ENCODE measurements at places on chromosomes 4 and X.
A peak's percentile ranks its signal among the peaks of the same experiment; 100 is the strongest.

DNA sequence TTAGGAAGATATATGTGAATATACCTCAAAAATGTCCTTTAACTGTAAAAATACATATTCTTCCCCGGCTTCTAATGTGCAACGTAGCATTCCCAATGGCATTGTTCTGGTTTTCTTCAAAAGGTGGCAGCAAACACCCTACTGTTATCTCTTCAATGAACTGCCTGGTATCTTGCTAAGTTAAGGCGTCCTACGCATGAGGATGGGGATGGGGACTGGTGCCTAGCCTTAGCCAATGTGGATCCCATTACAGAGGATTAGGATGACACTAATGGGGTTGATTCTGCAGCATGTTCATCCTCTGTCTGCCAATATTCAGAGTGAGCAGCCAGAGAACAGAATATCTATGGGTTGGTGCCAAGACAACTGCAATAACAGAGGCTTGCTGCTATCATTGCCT lies 334.9 kb upstream of the ADGRL3 start:
- DNase-seq = peak; percentile 3

- peak; percentile 40 for DNase-seq
Measured at GRCh38 chr4:10115271-10115796, 1.3 kb downstream of the WDR1 start.

DNA sequence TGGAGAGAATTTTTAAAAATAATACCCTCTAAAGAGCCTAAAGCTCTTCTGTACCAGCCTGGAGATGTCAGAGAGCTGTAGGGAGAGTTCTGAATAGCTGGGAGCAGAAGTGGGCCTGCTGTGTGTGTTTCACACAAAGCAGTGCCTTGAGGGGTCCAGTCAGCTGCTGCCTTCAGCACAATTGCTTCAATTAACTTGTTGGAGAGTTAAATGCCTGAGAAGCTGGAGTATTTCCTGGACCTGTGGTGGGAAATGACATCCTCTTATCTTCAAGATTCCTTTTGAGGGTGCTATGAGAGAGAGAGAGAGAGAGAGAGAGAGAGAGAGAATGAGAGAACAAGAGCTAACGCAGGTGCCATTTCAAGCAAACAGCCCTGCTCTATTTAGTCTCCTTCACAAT lies 96.2 kb upstream of the IL1RAPL2 start:
- DNase-seq = no peak

- no peak for DNase-seq
Measured at GRCh38 chr4:152780267-152780778, 569 bp downstream of the ARFIP1 start.

- DNase-seq = no peak
Measured at GRCh38 chrX:128425546-128425945, 373.3 kb upstream of the ACTRT1 start.

DNA sequence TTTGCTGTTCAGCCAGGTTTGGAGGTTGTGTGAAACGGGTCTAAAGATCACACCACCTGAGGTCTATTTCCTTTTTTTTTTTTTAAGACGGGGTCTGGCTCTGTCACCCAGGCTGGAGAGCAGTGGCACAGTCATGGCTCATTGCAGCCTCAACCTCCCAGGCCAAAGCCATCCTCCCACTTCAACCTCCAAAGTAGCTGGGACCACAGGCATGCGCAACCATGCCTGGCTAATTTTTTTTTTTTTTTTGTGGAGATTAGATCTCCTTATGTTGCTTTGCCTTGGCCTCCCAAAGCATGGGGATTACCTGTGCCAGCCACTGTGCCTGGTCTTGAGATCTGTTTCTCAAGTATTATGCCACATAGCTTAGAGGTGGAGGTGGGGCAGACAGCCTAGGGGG lies 49.2 kb upstream of the ELOVL6 start:
- DNase-seq = no peak

DNA sequence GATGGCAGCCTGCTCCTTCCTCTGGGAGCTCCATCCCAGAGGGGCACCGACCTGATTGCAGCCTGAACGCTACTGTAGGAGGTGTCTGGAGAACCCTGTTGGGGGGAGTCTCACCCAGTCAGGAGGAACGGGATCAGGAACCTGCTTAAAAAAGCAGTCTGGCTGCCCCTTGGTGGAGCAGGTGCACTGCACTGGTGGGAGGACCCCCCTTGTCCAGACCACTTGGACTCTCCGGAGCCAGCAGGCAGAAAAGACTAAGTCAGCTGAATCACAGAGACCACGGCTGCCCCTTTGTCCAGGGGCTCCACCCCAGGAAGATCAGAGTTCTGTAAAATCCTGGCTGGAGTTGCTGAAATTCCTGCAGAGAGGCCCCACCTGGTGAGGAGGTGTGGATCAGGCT lies 67.3 kb upstream of the MAGEB18 start:
- no peak for DNase-seq

DNA sequence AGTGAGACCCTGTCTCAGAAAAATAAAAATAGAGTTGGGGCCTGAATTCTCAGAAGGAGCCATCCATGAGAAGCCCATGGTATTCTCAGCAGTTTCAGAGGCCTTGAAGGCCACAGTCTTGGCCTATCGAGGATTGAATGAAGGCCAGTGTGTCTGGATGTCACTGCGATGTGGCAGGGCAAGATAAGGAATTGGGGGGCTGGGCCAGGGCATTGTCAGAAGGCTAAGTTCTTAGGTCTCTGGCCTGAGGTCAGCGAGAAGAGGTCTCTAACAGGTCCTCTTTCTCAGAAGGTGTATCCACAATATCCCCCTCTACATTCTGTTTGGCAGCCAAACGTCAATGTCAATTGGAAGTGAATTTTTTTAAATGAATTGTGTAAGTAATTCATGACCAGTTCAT lies 5.7 kb downstream of the ZNF275 start:
- no peak for DNase-seq

GRCh38 chr4:181650033-181650825 lies 593.0 kb upstream of the TENM3 start:
- no peak for DNase-seq

- DNase-seq = peak; percentile 78
Measured at GRCh38 chr4:36244257-36245082, at the start of gene ARAP2. Gene ARAP2, minus strand, starts transcription at chr4:36244514. Its CDS starts 15,028 bp downstream, at chr4:36229486.

GRCh38 chr4:121950212-121950679 lies 1.6 kb downstream of the TRPC3 start:
- no peak for DNase-seq

DNA sequence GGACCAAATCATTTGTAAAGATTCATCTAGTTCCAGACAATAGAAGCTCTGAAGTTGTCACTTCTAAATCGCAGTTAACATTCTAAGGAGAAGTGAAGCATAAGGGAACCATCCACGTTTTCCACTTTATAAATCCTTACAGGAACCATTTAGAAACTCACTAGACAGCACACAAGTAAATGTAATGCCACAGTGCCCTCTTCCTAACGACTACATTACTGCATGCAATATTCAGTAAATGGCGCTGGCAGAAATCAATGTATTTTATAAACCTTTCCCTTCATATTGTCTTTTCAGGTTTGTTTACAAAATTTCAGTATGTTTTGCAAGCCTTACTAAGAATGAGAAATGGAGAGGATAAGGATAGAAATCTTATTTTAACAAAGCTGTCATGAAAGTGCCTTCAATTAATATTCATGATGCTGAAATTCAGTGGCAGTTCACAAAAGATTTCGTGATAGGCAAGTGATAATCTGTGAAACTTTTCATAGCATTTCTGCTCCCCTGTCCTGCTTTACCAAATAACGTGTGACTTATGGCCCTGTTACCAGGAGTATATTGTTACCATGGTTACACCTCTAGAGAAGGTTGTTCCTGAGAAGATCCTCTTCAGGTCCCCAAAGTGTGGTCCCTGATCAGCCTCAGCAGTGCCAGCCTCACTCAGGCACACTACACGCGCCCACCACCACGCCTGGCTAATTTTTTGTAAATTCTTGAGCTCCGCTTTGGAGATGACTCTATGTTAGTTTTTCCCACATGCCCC lies 54.2 kb downstream of the TMA16 start:
- DNase-seq = peak; percentile 59

GRCh38 chrX:47831788-47832187 lies 4.9 kb upstream of the ZNF81 start:
- peak; percentile 61 for DNase-seq

DNA sequence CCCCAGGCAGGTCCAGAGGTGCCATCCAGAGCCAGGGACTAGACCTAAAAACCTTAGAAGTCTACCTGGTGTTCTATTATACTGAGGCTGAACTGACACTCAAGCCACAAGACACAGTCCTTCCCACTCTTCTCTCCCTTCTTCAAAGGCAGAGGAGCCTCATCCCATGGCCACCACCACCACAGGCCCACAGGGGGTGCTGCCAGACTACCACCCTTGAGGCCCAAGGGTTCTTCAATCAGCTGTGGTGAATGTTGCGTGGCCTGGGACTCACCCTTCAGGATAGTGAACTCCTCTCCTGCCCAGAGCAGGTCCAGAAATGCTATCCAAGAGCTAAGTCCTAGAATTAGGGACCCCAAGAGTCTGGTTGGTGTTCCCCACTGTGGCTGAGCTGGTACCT lies 17.5 kb upstream of the RFC1 start:
- DNase-seq = no peak

DNA sequence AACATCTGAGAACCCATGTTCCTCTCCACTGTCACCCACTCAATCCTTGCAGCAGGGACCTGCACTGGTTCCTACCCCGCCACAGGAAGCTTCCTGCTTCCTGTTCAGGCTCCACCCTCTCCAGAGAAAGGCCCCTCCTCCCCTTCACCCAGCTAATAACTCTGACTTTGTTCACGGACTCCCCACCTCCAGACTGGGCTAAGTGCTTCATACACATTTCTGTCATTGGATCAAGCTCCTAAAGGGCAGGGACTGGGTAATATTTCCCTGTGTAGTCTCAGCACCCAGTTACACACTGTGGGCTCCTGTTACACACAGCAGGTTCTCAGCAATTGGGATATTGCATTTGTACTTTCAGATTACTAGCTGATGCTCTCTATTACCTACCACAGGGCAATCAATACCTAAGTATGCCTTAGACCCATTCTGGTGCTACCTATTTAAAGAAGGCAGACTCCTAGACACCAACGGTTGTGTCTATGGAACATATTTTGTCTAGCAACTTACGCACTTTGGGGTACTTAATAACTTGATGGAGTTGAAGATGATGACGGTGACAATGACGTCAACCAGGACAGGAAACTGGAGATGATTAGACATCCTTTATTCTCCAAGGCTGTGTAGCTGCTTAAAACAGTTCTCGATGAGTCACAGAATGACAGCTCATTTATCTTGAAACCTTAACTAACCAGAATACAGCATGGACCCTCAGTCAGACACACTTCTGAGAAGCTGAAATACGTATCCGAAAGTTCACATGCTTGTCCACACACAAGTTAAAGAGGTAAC lies 58.1 kb downstream of the MAML3 start:
- peak; percentile 80 for DNase-seq

DNA sequence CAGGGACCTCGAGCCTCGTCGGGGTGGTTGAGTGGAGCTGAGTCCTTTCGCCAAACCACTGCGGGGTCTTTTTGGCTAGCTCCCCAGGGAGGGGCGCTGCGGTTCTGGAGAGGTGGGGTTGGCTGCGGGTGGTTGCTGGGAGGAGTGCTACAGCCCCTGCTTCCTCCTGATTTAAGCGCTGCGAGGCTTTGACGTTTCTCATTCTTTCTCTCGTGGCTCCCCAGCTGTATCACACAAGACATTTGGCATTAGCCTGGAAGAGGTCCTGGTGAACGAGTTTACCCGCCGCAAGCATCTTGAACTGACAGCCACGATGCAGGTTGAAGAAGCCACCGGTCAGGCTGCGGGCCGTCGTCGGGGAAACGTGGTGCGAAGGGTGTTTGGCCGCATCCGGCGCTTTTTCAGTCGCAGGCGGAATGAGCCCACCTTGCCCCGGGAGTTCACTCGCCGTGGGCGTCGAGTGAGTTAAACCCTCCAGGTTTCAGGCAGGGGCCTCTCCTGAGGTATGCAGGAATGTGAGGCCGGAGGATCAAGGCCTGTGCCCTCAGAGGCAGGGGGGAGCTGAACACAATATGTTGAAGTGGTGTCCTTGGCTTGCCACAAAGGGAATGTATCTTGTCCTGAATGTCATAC lies 25.5 kb downstream of the ARHGAP36 start:
- no peak for DNase-seq

GRCh38 chr4:40038977-40039376 lies 17.7 kb upstream of the N4BP2 start:
- no peak for DNase-seq

DNA sequence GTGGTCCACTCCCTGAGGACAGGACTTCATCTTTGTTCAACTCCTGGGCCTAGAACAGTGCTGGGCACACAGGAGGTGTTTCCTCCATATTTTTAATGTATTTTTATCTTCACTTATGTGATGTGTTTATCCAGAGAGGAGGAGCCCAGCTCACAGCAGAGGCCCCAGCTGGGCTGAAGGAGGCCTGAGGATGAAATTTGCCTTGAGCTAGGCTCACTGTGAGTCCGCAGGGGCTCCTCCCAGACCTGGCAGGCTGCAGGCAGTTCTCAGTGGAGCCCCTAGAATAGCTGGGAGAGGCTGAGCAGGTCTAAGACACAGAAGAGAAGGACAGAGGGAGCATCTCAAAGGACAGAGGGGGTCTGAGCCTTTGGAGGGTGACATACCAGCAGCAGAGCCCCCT lies 26.8 kb downstream of the C4orf50 start:
- DNase-seq = no peak

GRCh38 chrX:144627947-144628346 lies 619.4 kb upstream of the SPANXN1 start:
- DNase-seq = no peak

- no peak for DNase-seq
Measured at GRCh38 chr4:159117968-159118367, 15.1 kb downstream of the RAPGEF2 start.

GRCh38 chrX:13689741-13690211 lies 848 bp downstream of the RAB9A start:
- peak; percentile 60 for DNase-seq

GRCh38 chrX:2708021-2708420 lies 16.9 kb downstream of the CD99 start:
- DNase-seq = peak; percentile 21

GRCh38 chr4:137711502-137711901 lies 179.2 kb upstream of the PCDH18 start:
- DNase-seq = no peak

DNA sequence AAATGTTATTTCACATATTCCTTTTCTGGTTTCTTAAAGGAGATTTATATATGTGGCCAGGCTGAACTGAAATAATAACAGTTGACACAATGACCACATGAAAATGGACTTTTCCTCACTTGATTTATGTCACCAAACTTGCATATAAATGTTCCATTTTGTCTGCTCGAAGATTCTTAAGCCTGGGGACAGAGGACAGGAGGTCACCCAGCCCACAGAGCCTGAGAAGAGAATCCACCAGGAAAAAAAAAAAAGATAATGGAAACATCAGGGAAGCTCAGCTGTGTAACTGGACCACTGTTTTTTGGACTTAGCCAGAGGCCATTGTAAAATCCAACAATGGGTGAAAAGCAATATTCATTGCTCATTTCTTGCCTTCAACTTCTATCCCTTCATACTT lies 359.0 kb upstream of the FGF16 start:
- no peak for DNase-seq

DNA sequence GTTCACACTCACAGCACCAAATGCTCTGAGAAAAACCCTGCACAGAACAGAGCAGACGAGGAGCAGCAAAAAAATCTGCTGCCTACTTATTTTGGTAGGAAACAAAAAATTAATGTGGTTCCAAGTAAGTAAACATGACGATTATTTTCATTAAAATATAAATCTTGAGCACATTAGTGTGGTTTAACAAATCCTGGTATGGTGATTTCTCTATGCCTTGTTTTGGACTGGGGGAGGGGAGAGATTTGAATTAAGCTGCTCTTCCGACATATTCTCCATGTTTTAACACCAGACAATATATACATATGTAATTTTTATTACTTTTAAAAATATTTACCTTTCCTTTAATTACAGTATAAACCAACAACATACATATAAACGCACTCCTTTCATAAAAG lies 1.8 kb downstream of the CAMK2D start:
- no peak for DNase-seq

GRCh38 chrX:44733931-44734330 lies 109.9 kb upstream of the DUSP21 start:
- no peak for DNase-seq

Measured in NB4 (cell line).